CD4-positive, alpha-beta T cell treated with Interleukin-17A for 1 hour (primary cell): ENCODE measurements at places on chromosomes 5 and 9.
A peak's percentile ranks its signal among the peaks of the same experiment; 100 is the strongest.

DNA sequence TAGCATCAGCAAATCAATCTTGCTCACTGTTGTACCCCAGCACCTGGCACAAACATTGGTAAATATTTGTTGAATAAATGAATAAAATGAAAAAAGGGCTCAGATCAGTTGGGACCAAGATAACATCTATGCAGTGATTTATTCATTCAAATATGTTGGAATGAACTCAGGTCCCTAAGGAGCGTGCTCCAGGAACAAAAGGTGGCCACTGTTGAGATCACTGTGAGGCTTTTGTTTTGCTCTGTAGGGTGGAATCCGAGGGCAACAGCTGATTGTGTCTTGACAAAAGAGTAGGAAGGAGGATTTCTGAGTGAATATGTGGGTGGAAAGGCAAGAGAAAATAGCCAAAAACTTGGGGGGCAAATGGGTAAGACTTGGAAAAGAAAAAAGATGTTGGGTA is 89.7 kb downstream of the PPP2R2B start:
- no peak for DNase-seq

GRCh38 chr9:68683433-68683832 is 21.6 kb upstream of the PIP5K1B start:
- no peak for DNase-seq

GRCh38 chr5:178350361-178351220 is 118.0 kb upstream of the PHYKPL start:
- no peak for DNase-seq

- no peak for DNase-seq
Observed at GRCh38 chr5:147442224-147442623, 67.6 kb downstream of the DPYSL3 start.

DNA sequence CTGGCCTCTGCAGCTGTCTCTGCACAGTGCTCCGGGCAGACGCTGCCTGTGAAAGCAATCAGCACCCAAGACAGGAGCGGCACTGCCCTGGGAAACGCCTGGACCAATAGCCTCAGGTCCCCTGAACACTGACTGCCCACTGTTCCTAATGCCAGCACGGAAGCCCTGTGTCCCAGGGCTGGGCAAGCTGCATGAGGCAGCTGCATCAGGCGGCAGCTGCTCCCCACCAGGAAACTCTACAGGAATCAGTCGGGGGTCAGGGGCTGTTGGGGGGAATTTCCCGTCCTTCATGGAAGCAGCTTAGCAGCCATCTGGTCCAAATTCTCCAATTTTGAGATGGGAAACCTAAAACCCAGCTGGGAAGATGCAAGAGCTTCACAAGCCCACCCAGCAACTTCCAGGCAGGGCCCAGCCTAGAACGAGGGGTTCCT is 118.6 kb downstream of the VAV2 start:
- DNase-seq = no peak

DNA sequence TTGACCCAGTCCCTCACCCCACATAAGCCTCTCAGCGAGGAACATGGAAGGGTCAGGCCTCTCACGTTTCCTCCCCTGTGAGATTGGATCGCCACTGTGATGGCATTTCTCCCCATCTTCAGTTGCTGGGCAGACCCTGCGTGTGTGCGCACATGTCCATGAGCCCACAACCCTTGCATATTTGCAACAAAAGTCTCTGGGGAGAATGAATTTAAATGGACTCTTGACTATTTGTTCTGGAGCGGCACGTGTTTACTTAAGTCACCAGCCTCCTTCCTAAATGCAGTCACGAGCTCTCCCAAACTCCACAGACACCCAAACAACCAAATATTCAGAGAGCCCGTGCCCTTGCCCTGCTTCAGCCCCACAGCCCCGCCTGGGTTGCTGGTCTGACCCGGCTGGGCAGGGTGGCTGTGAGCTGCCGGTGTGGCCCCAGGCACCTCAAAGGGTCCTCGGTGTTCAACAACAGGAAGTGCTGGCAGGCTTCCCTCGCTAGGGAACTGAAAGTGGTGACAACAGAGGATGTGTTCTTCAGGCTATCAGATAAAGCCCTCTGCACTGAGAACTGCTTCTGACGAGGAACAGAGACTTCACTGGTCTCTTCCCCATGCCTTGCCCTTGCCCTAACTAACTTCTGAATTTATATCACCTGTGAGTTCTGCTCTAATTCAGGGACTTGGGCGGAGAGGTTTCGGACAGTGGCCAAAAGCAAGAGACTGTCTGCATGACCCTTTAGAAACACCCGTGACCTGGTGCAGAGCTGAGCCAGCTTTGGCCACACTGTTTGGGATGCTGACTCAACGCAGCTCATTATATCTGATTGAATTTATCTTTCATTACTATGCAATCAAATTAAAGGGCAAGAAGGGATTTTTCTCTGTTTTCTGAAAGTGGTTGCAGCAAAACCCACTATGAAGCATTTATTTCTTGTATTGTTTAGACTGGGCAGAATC is 19.2 kb upstream of the CD180 start:
- DNase-seq = peak; percentile 83

DNA sequence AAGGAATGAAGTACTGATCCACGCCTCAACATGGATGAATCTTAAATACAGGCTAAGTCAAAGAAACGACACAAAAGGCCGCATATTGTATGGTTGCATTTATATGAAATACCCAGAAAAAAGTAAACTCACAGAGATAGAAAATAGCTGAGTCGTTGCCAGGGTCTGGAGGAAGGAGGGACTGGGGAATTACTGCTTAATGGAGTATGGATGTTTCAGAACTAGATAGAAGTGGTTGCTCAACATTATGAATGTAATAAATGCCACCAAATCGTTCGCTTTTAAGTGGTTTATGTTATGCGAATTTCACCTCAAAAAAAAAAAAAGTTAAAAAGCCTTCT is 784 bp upstream of the MSANTD3 start:
- DNase-seq = no peak

DNA sequence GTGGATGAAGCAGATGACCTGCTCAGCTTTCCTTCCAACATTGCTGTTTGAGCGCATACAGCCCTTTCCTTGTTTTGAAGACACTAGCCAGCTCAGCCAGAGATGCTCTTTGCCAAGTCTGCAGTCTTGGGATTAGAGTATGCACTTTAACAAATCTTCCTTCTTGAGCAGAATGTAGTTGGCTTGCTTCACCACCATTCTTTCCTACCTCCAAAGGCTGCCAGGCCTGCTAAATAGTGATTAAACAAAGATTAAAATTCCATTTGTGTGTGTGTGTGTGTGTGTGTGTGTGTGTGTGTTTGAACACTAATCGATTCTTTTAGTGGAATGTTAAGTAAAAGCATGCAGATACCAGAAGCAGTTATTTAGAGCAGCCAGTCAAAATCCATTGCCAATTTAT is 97.6 kb downstream of the GALNT10 start:
- DNase-seq = no peak

DNA sequence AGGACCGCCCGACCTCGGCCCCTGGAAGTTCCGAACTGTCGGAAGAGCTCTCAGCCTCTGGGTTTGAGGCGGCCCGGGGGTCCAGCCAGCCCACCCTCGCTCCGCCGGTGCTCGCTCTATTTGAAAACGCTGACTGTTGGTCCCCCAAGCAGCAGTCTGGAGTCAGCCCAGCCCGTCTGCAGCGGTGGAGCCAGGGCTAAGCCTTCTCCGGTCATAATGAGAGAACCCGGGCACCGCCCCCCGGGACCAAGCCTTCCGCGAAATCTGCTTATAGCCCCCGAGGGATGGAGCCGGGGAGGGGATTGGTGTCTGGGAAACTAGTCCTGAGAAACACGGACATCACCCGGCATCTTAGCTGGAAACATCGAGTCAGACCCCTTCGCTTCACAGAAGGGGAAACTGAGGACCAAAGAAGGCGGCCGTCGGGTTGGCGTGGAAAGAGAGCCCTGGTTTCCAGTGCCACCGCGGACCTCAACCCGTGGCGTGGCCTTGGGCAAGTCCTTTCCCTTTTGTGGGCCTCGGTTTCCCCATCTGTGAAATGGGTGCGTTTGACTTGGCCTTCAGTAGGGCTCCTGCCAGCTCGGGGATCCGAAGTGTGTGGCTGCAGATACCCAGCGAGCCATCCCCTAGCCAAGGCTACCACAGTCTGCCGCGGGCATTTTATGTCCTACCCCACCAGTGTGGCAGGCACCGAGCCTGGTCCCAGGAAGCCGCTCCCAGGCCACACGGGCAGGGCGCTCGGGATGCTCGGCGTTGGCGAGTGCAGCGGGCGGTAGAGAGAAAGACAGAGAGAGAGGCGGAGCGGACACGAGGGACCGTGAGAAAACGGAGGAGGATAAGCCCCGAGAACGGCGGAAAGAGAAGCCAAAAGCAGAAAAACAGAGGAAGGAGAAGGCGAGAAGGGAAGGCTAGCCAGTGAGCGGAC is 857 bp downstream of the ADAM19 start:
- peak; percentile 34 for DNase-seq

DNA sequence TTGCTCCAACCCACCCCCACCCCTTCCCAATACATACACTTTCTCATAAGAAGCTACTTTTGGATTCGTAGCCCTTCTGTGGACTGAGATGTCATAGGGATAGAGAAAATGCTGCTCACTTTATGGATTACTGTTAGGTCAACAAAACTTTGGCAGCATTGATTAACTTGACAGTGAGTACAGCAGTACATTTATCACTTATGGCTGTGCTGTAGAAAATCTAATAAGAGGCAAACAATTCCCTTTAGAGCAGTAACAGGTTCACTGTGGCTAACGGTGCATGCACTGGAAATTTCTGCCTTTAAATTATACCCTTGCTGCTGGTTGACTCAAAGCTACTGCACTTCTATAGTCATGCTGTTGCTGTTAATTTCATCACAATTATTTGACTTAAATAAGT is 59.2 kb downstream of the PPIC start:
- no peak for DNase-seq

GRCh38 chr5:115471345-115472063 is 73.1 kb downstream of the FEM1C start:
- DNase-seq = no peak

- DNase-seq = no peak
Observed at GRCh38 chr5:72177538-72177937, 70.3 kb downstream of the MAP1B start.

DNA sequence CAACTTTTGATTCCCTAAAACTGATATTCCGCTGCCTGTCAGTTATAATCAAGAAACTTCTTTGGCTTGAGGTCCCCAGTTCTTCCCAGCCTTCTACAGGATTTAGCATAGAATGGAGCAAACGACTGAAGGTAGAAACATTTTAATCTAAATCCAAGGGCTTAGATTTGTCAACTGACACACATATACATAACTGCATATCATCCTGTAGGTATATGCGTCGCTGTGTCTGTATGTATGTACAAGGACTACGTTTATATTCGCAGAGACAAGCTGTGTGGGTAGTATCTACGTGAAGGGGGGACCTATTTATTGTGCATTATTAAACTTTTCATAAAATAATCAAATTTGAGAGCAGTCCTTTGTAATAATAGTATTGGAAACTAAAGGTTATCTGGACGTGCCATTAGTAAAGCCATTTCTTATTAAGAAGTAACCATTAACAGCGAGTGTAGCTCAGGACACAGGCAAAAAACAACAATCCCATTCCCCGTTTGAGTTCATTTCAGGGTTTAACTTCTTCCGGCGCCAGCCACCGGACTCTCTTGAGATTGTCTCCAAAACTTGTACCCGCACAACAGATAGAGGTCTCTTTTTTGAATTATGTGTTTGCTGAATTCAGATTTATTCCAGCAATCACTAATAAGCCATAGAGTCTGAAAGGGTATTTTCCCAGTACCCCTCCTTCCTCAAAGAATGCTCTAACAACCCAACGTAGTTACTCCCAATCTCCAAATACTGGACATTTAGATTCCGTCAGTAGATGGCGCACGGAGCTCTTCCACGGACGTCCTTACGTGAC is 2.1 kb upstream of the MLLT3 start:
- peak; percentile 62 for DNase-seq

DNA sequence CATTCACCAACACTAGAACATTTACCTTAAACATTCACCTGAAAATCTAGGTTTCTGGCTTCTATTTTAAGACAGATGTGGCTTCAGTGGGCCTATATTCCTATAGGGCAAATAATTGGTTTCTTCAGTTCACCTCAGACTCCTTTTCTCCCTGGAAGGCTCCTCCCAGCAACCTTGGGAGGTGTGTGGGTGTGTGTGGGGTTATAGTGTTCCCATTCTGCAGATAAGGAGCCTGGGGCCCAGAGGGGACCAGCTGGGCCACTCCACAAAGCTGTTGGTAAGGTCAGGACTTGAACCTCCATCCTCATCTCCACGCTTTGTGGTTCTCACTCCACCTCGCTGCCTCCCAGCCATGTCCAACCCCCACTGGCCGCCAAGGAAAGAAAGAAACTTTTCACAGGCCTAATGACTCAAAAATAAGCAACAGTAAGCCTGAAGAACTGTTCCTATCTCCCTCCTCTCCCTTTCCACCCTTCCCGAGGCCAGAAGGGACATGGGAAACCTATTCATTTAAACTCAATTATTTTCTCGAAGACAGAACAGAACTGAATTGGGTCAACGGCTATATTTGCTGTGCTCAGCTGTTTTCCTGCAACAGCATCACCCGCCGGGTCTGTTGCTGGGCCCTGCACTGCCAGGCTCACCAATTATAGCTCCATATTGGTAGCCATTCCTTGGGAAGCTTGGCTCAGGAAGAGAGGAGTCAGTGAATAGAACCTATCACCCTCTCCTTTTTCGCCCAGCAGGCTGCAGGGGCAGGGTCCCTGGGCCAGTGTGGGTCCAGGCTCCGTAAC is 78.5 kb downstream of the DAB2IP start:
- DNase-seq = no peak

GRCh38 chr9:88745276-88746001 is 210.5 kb downstream of the NXNL2 start:
- no peak for DNase-seq

DNA sequence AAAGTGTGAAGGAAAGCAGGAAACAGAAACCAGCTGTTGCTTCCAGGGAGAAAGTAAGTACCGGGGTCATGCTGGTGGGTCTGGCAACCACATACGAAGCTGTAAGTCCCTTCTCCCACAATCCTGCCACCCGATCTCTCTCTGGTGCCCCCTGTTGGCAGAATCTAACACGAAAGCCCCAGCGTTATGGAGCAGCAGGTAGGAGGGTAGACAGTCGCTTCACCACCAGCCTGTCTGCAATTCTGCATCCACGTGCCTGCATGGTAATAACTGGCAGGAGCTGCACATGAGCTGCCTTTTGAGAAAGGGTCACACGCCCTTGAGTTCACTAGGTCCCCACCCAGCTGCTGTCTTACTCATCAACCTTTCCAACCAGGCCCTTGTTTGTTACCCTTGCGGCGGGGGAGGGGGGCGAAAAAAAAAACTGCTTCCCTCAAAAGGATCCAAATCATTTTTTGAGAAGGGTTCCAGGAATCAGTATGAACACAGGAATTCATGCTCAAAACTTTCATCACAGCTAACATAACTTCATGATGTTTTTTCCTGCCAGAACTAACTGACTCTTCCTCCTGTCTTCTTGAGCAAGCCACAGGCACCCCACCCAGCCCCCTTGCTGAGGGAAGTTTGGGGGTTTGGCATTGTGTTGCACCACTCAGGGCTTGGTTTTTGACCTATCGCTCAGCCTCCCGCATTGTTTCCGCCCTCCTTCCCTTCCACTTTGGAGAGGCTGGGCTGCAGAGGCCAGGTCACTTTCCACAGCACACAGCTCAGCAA is 19.6 kb upstream of the TMEM252 start:
- peak; percentile 33 for DNase-seq

DNA sequence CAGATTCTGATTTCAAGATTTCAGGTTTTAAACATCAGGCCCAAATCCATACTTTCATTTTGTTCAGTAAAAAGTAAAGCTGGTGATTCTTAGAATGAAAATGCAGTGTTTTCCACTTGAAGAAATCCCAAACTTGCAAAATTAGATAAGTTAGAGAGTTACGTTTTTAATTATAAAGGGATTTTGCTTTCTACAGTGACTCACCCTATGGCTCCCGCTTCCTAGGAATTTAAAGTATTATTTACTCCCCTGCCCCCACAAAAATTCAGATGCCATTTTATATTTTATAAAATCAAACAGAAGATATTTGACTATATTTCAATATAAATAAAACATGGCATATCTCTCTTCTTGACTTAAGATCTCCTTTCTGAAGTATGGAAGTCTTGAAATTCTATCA is 402.9 kb downstream of the ZSWIM6 start:
- DNase-seq = no peak
